ENCODE measurements at places on chromosomes 5 and 9.

GRCh38 chr9:94625835-94626234 lies 13.5 kb downstream of the FBP1 start:
- no peak for DNase-seq

- no peak for DNase-seq
Observed at GRCh38 chr9:105355781-105356180, 92.1 kb upstream of the FSD1L start.

GRCh38 chr9:127085186-127085585 lies 37.2 kb downstream of the ANGPTL2 start:
- DNase-seq, result no peak

DNA sequence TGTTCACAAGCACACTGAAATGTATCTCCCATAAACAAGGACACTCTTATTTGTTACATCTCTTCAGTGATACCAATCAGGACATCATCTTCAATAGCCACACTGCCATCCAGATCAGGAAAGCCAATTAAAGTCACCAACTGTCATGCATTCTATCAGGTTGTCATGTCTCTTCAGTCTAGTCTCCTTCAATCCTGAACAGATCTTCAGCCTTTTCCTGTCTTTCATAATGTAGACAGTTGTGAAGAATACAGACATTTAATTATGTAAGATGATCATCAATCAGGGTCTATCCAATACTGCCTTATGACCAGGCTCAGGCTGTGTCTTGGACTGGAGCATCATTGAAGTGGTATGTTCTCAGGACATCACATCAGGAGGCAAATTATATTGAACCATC lies 419.8 kb upstream of the SMC2 start:
- DNase-seq, result no peak

GRCh38 chr5:57133574-57133973 lies 40.3 kb upstream of the GPBP1 start:
- no peak for DNase-seq

- no peak for DNase-seq
Observed at GRCh38 chr5:99133921-99134320, 205.1 kb upstream of the CHD1 start.

DNA sequence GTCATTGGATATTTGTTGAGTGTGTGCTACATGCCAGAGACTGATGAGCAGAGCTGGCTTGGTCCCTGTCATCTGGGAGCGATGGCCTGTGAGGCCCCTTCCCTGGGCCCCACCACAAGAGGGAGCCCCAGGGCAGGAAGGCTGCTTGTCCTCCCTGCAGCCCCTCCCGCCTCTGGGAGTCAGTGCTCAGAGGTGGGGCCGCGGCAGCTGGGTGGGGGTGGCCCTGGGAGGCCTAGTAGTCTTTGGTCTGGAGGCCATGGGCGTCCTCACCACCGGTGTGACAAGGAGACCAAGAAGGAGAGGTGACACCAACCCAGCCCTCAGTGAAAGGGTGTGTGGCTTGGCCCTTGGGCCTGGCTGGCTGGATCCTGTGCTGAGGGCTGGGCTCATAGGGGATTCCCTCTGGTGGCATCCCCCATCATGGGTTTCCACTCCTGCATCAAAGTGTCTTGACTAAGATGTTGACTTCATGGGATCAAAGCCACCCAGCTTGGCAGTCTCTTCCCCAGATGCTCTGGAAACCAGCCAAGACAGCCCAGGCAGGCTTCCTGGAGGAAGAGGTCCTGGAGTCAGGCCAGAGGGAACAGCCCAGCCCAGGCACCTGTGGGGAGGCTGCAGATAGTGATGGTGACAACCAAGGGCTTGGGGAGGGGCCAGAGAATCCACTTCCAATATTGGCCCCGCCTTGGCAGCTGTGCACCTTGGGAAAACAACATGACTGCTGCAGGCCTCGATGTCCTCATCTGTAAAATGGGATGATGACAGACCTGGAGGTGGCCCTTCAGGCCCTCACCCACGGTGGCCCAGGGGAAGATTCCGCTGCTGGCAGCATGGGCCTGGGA lies 166.7 kb downstream of the GAPVD1 start:
- no peak for DNase-seq

- DNase-seq, result no peak
Observed at GRCh38 chr9:17219261-17219660, 84.4 kb downstream of the CNTLN start.

DNA sequence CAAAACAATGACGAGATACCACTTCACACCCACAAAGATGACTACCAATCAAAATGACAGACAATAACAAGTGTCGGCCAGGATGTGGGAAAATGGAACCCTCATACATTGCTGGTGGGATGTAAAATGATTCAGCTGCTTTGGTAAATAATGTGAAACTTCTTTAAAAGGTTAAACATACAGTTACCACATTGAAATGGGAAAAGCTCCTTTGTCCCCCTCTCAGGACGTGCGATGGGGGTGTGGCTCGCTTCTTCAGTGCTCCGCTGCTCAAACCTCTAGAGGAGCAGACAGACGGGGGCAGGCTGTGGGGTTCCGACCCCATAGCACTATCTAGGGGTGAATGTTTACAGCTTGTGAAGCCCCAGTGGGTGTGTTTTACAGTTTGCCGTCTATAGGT lies 8.0 kb upstream of the PLPP6 start:
- DNase-seq, result no peak

GRCh38 chr9:107388890-107389289 lies 100.7 kb downstream of the KLF4 start:
- no peak for DNase-seq

- DNase-seq, result no peak
Observed at GRCh38 chr9:13956107-13956506, 357.8 kb downstream of the NFIB start.

- peak; percentile 47 for DNase-seq
Observed at GRCh38 chr5:30804739-30805505, 388.6 kb upstream of the CDH6 start.

GRCh38 chr9:33049680-33050361 lies 24.7 kb downstream of the DNAJA1 start:
- no peak for DNase-seq

- DNase-seq, result no peak
Observed at GRCh38 chr9:90421786-90422185, 220.8 kb downstream of the DIRAS2 start.

- peak; percentile 73 for DNase-seq
Observed at GRCh38 chr5:179343719-179344430, 1.4 kb downstream of the ADAMTS2 start.

GRCh38 chr9:90659650-90660364 lies 17.2 kb upstream of the DIRAS2 start:
- DNase-seq, result no peak

DNA sequence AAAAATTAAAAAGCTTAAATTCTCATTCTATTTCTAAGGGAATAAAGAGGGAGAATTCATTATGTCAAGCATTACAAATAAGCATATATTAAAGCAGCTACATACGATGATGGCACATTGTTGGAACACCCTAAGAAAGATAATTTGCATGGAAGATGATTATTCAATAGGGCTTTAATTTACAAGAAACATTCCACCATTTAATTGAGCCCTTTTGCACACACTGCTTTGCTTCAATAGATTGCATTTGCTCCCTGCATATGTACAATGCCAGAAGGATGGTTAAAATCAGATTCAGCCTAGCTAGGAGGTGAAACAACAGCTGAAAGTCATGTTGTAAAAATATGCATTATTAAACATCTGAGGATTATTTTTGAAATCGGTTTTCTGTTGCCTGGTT lies 21.8 kb downstream of the KIAA1958 start:
- DNase-seq, result peak; percentile 39

GRCh38 chr5:153636670-153637451 lies 146.4 kb downstream of the GRIA1 start:
- DNase-seq, result no peak

- DNase-seq, result no peak
Observed at GRCh38 chr5:159040181-159040580, 59.5 kb downstream of the EBF1 start.

GRCh38 chr5:128684961-128685360 lies 146.9 kb upstream of the FBN2 start:
- no peak for DNase-seq

DNA sequence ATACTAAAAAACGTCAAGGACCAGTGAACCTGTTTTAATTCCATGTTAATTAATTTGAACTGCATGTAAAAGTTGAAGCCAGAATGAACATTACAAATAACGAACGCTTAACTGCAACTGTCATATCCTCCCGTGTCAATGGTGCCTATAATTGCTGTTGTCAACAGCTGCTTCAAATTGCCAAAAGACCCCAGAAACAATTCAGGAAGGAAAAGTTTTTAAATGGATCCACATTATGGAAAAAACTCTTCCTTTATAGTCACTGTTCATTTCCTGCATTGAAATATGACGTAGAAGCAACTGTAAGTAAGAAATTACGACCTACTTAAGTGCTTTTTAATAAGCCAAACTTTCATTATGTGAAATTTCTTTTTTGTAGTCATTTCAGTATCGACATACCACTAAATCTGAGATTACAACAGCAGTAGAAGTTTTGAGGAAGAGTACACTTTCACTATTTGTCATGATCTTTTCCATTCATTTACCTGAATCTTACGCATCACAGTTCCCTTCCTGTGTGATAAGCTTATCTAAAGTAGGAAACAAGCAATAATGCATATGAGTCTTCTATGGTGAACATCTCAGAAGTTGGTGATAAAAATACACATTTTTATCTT lies 37.8 kb downstream of the MEF2C start:
- DNase-seq, result no peak

DNA sequence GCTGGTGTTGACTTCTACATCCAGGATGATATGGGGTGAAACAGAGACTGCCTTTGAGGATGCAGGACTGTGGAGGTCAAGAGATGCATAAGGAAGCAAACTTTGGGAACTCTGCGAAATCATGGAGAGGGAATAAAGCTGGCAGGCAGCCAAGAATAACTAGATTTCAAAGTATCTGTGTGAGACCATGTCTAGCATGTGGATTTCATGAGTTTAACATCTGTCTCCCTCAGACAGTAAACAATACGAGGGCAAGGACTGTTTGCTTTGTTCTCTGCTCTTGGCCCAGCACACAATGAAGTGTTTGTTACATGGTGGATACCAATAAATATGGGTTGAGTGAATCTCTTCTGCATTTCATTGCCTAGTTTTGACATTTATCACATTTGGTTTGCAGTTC lies 71.3 kb downstream of the RASEF start:
- DNase-seq, result peak; percentile 31

GRCh38 chr9:134636149-134636507 lies 5.5 kb upstream of the COL5A1 start:
- no peak for DNase-seq

DNA sequence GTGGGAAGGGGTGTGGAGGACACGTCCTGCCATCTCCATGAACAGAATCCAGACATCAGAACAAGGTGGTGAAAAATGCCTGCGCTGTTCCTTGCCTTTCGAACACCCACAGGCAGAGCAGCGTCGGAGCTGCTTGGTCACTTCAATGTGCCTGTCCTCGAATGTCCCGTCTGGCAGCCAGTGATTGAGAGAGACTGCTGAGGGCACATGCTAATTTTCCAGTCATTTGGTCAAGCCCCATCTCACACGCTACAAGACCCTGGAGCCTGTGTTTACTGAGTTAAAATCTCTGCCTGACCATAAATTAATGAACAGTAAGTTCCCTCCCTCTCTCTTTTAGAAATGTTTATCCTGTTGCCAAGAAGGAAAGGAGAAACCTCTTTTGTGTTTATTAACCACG lies 149.3 kb downstream of the NTRK2 start:
- no peak for DNase-seq

DNA sequence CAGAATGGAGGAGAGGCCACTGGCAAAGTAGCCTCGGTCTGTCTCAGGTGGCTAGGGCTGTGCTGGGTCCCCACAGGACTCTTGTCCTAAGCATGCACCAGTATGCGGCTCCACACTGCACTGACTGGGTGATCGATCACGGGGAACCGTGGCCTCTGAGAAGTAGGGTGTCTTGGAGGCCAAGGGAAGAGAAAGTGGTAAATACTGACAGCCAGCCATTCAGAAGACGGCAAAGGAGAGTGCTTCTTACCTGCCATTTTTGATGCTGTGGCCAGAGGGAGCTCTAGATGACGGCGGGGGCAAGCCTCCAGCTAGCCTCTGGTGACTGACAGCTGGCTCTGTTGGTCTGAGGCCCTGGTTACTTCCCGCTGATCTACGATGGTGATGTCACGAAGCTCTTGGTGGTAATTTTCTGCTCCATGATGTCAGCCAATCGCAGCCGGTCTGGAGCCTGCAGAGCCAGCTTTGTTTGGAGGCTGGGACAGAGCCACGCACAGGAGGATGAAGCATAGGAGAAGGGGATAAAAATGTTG lies 40.4 kb upstream of the GADD45G start:
- peak; percentile 6 for DNase-seq

- DNase-seq, result no peak
Observed at GRCh38 chr5:156597276-156597675, 252.8 kb upstream of the PPP1R2B start.

- DNase-seq, result no peak
Observed at GRCh38 chr9:134234001-134234660, 69.8 kb upstream of the RNU6ATAC start.

GRCh38 chr9:81389569-81389993 lies 299.8 kb downstream of the TLE1 start:
- no peak for DNase-seq

DNA sequence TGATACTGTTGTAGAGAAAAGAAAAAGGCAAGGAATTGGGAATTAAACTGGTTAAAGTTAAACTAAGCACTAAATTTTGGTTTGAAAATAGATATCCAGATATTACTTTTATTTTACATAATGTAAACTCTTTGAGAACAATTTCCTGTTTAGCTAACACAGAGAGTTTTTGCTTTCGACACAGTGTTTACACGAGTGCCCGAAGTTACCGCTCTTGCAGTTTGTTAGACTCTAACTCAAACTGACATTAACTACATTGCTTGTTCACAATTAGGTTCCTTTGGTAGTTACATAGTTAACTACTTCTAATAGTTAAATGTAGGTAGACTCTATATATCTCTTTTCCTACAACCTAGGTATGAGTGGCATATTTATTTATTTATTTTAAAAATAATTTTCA lies 117.1 kb upstream of the CHD1 start:
- no peak for DNase-seq

DNA sequence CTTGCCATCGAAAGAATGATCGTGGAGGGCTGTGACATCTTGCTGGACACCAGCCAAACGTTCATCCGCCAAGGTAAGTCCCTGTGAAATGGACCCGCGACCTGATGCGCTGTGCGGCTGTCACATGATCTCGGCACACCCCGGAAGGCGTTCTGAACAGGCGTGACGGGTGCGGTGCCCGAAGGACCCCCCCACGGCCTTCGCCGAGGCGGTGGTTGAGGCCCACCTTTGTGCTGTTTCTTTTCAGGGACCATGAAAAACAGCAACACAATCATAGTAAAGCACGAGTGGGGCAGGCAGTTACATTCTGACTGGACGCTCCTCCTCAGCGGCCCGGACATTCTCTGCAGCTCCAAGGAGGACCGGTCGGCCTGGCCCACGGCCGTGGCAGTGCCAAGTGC lies 126.7 kb downstream of the RASGRF2 start:
- no peak for DNase-seq
